CD4-positive, alpha-beta memory T cell (primary cell): ENCODE measurements at places on chromosomes 6 and 20.

DNA sequence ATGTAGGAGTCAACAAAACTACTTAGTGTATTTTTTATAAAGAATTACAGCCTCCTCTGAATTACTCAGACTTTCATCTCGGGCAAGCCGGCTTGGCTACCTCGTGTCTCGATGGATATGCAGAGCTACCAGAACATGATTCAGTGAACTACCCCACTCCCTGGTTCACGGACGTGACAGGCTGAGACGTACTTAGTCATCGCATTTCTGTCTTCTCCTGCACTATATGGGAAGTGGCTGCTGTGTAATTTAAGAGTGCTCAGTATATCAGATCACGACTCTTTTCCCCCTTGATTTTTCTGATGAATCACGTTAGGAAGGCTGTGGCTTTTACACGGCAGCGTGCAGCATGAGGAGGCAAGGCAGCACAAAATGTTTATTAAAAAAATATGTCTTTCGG lies 302.7 kb upstream of the ZFP64 start:
- no peak overlapping the region for H3K4me3 ChIP-seq
- H3K4me1 ChIP-seq = peaks cover 10% of the 10 kb centered on the region
- no peaks in the 10 kb centered on the region for H3K27me3 ChIP-seq
- no peak for DNase-seq

DNA sequence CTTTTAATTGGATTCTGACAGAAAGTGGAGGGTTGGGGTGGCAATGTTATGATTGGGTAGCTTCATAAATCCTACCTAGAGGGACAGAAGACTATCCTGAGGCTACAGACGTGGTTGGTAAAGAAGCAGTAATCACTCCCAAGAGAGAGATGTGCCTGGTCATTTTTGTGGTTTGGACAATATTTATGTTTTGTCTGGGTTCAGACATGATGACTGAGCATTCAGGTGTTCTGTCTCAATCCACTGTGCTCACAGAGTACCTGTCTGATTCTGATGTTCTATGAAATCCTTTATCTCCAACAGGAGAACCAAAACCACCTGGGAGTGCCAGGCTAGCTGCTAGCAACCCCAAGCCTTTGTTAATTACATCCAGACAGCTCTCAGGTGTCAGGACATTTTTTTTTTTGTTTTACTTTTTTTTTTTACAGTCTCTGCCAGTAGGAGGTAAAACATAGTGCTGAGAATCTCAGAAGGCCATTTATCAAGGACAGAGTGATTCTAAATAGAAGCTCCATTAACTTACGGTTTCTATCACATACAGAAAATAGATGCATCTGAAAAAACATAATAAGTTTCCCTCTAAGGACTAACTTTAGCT lies 1.6 kb upstream of the HLA-DQA1 start:
- no peaks in the 10 kb centered on the region for H3K36me3 ChIP-seq
- H3K4me1 ChIP-seq = no peaks in the 10 kb centered on the region
- no peaks in the 10 kb centered on the region for H3K27me3 ChIP-seq
- DNase-seq = no peak
- no peak overlapping the region for H3K4me3 ChIP-seq
- H3K27ac ChIP-seq = no peak overlapping the region

DNA sequence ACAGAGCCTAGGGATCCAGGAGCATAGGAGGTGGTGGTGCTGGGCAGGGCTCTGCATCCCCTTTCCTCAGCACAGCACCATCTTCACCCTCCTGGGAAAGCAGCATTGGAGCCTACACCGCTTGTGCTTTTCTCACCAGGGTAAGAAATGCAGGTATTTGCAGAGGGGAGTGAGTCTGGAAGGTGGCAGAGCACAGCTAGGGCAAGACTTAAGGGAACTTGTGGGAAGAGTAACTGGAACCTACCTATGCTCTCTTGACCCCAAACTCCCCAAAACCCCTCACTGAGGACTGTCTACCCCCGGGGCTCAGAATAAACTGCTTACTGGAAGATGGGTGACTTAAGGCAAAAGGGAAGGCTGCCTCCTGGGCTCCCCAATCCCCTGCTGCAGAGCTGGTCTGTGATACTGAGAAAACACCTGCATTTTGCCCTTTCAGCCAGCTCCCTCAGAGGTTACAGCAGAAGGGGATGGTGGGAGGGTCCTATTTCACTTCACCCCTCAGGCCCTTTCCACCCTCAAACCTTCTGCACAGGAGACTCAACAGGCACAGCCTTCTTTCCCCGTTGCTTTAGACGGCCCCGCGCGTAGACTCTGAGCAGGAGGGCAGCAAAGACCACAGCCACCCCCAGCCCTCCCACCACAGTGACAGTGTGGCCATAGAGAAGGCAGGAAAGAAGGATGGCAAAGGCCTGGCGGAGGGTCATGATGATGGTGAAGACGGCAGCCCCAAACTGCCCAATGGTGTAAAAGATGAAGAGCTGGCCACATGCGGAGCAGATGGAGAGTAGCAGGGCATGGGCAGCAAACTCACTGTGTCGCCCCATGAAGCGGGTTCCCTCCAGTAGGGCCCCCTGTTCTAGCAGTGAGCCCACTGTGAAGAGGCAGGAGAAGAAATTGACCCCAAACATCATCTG lies 2.9 kb downstream of the SLC35B2 start:
- H3K27ac ChIP-seq = no peak overlapping the region
- DNase-seq = no peak
- H3K27me3 ChIP-seq = no peaks in the 10 kb centered on the region
- H3K36me3 ChIP-seq = peaks cover 67% of the 10 kb centered on the region

DNA sequence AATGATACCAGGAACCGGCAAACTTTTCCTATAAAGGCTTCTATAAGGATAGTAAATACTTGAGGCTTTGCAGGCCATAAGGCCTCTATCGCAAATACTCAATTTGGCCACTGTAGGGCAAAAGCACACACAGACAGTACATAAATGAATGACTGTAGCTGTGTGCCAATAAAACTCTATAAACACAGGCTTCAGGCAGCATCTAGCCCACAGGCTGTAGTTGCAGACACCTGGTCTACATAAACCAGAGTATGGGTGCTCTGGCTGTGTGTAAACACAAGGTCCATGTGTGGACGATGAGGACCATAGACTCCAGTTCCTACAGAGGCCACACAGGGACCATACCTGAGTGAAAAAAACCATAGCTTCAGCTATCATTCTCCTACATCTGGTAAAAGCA lies 52.2 kb downstream of the ZMYND8 start:
- H3K4me1 ChIP-seq = peaks cover 4% of the 10 kb centered on the region

DNA sequence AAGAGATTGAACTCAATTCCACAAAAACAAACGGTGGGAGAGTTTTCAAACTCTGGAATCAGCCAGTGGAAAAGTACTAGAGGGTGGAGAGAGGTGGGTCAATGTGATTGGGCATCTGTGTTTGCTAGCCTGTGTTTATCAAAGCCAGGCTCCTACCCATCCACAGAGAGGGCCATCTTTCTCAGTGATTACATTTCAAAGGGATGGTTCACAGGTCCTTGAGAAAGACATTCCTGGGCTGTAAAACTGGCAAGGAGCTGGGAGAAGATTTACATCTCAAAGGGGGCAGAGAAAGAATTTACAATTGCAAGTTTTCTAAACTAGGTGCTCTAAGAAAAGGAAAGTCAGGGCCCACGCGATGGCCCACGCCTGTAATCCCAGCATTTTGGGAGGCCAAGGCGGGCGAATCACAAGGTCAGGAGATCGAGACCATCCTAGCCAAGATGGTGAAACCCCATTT lies 146.8 kb upstream of the UST start:
- H3K4me1 ChIP-seq = no peaks in the 10 kb centered on the region
- H3K27ac ChIP-seq = no peak overlapping the region
- H3K27me3 ChIP-seq = peaks cover 3% of the 10 kb centered on the region
- DNase-seq = no peak
- H3K4me3 ChIP-seq = no peak overlapping the region
- H3K36me3 ChIP-seq = no peaks in the 10 kb centered on the region

DNA sequence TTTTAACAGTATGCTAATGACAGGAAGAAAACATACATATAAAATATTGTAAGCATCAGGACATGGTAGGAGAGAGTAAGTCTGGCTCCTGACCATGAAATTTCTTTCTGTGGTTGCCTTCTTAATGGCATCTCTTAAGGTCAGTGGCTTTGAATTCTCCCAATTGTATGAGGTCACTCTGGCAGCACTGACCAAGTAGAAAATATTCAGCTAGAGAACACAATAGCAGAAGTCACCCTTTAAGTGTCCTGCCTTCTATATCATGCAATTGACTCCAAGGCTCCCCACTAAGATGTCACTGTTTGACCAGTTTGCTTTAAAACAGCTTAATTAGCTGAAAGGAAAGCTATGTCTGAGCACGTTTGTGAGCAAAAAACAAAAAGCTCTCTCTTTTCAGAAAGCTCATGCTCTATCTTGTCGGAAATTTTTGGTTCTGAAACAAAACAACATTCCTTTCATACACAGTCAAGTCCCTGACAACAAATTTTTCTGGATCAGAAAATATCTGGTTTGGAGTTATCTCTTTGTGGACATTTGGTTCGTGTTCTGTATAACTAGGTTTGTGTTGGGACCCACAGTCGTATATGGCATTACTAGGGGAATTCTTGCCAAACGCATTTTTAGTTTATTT lies 120.9 kb upstream of the IFNGR1 start:
- no peaks in the 10 kb centered on the region for H3K36me3 ChIP-seq
- H3K4me1 ChIP-seq = peaks cover 18% of the 10 kb centered on the region
- no peak overlapping the region for H3K27ac ChIP-seq
- DNase-seq = no peak
- no peaks in the 10 kb centered on the region for H3K27me3 ChIP-seq

- H3K36me3 ChIP-seq = no peaks in the 10 kb centered on the region
- no peaks in the 10 kb centered on the region for H3K4me1 ChIP-seq
- no peaks in the 10 kb centered on the region for H3K27me3 ChIP-seq
- no peak overlapping the region for H3K27ac ChIP-seq
- DNase-seq = no peak
Observed at GRCh38 chr6:123904228-123904627, 100.6 kb downstream of the NKAIN2 start.
